ENCODE measurements at places on chromosomes 5 and 9.

DNA sequence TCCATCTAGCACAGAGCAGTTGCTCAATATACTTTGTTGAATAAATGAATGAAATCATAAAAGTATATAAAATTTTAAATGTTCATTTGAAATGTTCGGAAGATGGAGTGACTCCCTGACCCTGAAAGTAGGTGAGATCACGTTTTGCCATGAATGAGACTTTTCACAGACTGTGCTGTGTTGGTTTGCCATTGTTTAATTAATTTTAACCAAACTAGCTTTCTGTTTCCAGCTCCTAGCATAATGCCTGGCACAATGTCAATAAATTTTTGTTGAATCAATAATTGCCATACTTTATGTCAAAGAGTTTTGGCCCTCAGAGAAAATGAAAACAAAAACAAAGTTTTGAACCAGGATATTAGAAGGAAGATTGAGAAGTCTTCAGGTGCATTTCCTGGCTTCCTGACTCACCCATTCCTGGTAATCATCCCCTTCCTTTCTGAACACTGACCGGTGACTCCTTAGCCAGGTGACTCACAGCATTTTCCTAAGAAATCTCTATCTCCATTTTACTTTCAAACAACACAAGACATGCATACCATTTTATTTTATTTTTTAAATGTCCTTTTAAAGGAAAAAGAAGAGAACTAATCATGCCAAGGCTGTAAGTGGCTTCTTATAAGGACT, 15.1 kb downstream of the SLC28A3 start:
- peak; percentile 25 for DNase-seq

DNA sequence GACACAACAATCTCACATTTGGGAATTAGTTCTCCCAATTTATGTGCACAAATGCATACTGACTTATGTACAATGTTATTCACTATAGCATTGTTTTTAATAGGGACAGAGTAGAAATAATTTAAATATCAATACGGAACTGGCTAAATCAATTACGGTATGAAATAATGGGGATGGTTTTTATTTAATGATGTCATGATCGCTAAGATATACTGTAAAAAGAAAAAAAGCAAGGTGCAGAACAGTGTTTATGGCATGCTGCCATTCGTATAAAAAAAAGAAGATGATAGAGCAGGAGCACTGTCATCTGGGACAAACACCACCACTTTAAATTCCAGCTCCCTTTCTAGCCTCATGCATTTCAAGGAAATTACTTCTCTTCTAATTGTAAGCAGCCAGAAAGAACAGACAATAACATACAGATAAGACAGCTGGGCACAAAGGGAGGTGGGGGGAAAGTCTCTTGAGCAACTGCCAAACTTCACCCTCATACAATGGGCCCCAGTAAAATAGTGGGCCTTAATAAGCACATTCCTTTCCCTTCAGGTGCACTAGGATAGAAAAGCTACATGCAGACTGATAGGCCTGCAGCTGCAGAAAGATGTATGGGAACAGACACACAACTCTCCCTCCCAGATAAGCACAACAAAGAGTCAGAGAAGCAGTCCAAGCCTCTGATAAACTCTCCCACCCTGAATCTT, 8.4 kb downstream of the SREK1IP1 start:
- DNase-seq, result no peak

GRCh38 chr5:50406877-50407276, 34.2 kb downstream of the EMB start:
- no peak for DNase-seq

DNA sequence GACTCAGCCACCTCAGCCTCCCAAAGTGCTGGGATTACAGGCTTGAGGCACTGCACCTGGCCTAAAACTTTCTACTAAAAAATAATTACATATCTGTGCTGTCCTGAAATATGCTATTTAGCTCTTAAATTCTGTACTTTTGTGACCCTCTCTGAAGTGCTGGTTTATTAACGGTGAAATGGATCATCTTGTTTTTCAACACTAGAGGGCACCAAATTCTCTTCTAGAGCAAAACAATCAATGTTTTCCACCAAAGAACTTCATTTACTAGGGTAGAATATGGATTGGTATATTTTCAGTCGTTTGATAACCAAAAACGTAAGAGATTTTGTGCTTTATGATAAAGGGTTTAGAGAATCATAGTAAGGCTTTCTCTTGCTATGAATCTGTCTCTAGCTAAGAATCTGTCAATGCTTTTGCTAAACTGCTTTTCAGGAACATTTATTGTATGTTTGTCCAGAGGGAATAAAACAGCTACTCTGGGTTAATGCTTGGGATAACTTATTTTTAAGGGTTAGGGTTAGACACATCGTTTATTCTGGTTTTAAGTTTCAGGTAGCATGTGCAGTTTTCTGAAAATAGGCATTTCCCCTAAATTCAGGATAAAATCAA, 63.6 kb downstream of the RNF180 start:
- DNase-seq, result peak; percentile 30

GRCh38 chr9:76373784-76374474, 20.3 kb downstream of the RFK start:
- no peak for DNase-seq

- no peak for DNase-seq
Measured at GRCh38 chr9:114154600-114155102, 686 bp upstream of the COL27A1 start.

DNA sequence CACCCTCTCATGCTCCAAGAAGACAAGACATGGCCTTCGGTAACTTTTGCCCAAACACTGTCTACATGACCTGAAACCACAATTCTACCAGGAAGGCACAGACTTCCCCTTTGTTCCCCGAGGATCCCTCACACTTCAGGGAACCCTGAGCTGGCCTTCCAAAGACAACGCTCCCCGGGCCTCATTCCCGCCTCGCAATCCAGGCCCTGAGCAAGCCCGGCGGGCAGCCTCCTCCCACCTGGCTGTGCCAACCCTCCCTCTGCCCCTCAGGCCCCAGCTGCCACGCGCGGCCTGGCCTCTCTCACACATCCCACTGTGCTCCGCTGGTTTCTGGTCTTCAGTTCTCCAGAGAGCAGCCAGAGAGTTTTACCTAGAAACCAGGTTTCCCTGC, 7.3 kb downstream of the QSOX2 start:
- DNase-seq, result no peak

DNA sequence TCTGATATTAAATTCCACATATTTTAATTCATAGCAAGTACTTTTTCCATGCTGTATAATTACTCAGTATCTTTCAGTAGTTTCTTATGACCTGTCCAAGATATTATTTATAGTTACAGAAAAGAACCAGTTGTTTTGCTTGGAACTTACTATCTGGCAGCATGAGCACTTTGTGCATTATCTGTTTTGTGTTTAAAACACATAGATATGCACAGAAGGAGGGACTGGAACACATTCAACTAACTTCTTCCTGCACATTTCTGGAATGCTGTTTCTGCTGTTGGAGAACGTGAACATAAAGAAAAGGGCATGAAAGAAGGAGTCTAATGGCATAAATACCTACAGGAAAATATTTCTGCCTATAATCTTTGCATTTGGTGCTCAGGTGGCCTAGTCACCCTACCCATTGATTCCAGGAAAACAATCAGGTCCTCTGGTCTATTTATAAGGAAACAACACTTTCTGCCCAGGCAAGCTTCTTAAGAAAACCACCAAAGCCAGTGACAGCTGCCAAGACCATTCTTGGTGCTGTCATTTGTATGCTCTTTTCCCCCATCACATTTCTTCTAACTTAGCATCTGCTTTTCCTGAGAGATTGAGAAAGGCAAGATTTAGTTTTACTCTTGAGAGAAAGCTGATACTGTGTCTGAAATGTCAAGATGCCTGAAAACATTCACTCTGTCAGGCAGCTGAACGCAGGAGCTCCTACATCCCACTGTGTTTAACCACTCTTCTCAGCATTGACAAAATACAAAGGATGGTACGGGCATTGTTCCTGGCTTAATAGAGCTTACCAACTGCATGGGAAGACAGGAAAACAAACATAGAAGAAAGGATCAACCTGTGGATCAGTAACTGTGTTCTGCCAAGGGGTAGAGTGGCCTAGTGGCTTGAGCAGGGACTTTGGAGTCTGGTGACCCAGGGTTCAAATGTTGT, 40.3 kb downstream of the RAB3C start:
- DNase-seq, result no peak

DNA sequence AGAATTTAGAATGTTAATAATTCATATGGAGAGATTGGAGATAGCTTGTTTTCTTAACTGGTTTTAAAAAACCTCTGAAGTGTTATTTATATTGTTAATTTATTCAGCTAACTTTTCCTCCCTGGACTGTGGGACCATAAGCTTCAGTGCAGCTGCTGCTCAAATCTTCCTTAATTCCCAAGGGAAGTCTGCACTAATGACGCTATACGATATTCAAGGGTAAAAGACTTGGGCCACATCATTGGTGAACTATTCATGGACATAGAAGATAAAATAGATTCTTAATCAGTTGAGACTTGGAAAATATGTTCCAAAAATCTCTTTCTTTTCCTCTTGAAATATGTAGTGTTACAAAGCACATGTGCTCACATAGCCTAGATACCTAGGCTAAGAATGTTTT, 31.1 kb upstream of the GAS1 start:
- peak; percentile 81 for DNase-seq

GRCh38 chr9:21744841-21745240, 57.6 kb upstream of the MTAP start:
- DNase-seq, result peak; percentile 70

GRCh38 chr5:78527054-78527859, 121.3 kb downstream of the LHFPL2 start:
- peak; percentile 96 for DNase-seq

- DNase-seq, result no peak
Measured at GRCh38 chr9:135062254-135062653, 25.2 kb upstream of the OLFM1 start.

DNA sequence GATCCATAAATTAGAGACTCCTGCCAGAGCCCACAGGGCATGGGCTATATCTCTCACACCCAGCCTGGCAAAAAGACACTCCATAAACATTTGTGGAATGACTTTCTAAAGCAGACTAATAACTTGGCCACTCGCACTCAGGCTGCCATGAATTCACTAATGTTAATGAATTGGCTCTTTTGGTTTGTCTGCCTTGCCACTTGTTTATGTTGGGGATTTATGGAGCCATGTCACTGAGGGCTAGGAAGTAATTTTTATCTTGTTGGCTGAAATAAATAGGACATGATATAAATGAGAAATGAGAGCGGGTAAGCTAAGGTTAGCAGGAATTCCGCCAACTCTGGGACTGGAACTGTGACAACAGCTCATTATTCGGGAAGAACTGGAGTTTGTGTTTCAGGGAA, 55.2 kb downstream of the DROSHA start:
- no peak for DNase-seq

- DNase-seq, result no peak
Measured at GRCh38 chr9:90645721-90646120, 3.1 kb upstream of the DIRAS2 start.

DNA sequence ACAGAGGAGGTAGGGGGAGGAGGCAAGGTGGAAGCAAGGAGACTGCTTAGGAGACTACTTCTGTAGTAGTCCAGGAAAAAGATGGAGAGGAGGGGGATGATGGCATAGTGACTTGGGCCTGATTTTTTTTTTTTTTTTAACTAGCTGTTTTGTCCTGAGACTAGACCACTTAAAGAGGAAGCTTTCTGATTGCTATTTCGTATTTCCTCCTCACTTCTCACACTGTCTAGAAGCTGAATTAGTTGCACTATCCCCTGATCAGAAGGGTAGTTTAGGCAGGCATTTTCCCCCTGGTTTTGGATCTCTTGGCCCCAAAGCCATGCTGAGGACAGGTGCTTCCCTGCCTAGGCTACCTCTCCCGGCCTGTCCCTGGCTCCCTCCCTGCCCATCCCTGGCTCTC, 14.9 kb downstream of the LARP1 start:
- DNase-seq, result no peak

- DNase-seq, result no peak
Measured at GRCh38 chr5:109177227-109177626, 232.5 kb downstream of the PJA2 start.

- DNase-seq, result peak; percentile 43
Measured at GRCh38 chr5:131952301-131952857, 6.9 kb upstream of the MEIKIN start.

GRCh38 chr5:54390015-54390414, 65.5 kb upstream of the HSPB3 start:
- DNase-seq, result peak; percentile 96

DNA sequence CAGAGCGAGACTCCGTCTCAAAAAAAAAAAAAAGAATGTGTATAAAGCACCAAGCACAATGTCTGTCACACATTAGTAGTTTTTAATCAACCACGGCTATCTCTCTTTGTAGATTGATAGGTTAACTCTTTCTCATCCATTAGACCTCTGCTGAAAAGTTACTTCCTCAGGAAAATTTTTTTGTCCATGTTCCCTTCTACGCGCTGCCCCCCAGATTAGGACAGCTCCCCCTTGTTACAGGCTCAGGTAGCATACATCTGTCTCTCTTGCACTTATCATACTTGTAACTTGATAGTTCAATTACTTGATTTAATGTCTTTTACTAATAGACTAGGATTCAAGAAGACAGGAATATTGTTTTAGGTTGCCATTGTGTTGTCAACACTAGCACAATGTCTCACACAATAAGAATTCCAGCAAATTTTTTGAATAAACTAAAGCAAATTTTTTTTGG, 1.5 kb downstream of the SPDL1 start:
- DNase-seq, result peak; percentile 25

DNA sequence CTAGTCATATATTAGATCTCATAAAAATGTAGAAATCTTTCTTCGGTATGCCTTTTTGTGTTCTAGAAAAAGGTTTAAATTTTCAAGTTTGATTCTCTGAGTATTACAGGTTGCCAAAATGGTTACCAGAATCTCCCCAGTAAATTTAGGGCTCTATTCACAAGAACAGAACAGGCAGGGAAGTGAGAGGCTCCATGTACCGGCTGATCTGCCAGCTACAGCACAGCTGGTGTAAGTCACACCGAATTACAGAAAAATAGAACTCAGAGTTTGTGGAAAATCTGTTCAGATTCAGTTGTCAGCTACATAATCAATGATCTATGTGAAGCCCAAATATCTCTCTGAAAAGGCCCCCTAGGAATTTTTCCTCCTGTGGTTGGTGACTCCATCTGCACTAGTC, 10.5 kb downstream of the FAM81B start:
- no peak for DNase-seq

DNA sequence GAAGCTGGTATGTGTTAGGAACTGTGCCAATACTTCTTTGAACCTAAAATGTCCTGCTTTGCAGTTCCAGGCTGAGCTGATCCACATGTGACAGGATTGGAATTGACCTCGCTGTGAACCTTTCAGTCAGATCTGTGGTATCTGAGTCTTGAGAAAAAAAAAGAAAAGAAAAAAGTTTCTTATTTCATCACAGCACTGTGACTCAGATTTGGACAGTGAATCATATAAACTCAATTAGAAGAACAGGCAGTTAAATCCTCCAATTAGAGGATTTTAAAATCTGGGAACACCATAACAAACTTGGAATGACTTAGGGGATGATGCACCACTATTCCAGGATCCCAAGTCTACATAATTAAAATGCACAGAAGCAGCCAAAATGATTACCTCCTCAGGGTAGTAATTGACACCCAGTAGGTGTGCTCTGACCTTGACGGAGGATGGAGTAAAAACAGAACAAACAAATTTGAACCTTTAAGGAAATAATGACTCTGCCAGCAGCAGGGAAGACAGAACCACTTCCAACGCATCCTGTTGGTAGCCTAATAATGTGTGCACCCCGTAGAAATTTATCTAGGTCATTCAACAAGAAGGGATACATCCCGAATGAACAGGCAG, 57.8 kb upstream of the RAI14 start:
- DNase-seq, result peak; percentile 97

- no peak for DNase-seq
Measured at GRCh38 chr5:139575751-139576150, 14.6 kb downstream of the UBE2D2 start.

Measured in fibroblast of skin of right biceps (primary cell).